ENCODE measurements at places on chromosomes 4 and X.

GRCh38 chr4:111228874-111229273 lies 606.0 kb upstream of the PITX2 start:
- DNase-seq = no peak

DNA sequence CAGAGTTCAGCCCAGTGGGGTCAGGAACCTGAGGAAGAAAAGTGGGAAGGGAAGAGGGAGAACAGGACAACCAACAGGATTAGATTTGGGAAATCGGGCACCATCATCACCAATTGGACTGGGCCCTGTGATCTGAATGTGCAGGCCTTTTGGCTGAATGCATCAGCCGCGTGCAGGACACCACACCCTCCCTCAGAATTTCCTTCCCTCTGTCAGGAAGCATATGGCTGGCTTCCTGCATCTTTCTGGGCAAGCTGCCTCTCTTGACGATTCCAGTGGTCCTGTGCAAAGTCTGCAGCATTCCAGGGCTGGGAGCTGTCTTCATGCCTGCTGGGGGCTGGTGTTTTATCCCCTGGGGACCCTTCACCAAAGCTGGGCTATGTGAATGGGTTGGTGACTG lies 16.4 kb downstream of the MAGEA4 start:
- DNase-seq = no peak

GRCh38 chr4:123877551-123877950 lies 481.0 kb downstream of the SPRY1 start:
- DNase-seq = no peak

GRCh38 chr4:58274553-58274952 lies 1164.4 kb upstream of the IGFBP7 start:
- DNase-seq = no peak

GRCh38 chr4:174216799-174217272 lies 66.6 kb downstream of the FBXO8 start:
- DNase-seq = no peak

DNA sequence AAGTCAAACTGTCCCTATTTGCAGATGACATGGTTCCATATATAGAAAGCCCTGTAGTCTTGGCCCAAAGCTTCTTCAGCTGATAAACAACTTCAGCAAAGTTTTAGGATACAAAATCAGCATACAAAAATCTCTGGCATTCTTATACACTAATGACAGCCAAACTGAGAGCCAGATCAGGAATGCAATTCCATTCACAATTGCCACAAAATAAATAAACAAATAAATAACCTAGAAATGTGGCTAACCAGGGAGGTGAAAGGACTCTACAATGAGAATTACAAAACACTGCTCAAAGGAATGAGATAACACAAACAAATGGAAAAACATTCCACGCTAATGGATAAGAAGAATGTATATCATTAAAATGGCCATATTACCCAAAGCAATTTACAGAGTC lies 52.9 kb upstream of the CXCL8 start:
- DNase-seq = no peak

DNA sequence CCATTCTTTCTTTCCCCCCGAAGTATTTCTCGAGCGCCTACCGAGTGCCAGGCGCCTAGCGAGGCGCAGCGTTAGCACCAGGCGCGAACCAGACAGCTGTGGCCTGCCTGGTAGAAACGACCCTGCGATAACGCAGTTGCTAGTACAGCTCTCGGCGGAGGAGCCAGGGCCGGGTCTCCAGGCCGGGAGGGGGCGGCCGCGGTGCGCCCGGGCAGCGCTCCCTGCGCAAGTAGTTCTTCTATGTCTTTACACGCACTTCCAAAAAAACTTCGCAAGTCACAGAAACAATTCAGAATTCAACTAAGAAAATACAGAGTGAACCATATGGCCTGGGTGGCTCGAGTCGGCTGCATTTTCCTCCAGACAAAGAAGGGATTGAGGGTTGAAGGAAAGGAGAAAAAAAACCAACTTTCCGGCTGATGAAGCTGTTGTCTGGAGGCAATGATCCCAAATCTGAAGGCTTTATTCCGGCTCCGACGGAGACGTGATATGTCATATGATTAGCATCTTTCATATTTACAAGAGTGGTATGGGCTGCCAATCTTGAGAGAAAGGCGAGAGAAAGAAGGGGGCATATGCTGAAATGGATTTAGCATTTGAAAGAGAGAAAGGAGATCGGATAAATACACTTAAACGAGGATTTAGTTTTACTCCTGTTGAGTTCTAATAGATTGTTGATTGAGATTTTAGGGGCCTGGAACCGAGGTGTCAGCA lies 7.2 kb upstream of the NEUROG2 start:
- no peak for DNase-seq

GRCh38 chr4:20983763-20984575 lies 283.7 kb downstream of the PACRGL start:
- DNase-seq = no peak

GRCh38 chrX:132618810-132619209 lies 130.0 kb upstream of the MBNL3 start:
- no peak for DNase-seq

- no peak for DNase-seq
Measured at GRCh38 chr4:10164877-10165283, 48.3 kb upstream of the WDR1 start.

GRCh38 chr4:53717064-53717549 lies 125.8 kb upstream of the LNX1 start:
- no peak for DNase-seq

DNA sequence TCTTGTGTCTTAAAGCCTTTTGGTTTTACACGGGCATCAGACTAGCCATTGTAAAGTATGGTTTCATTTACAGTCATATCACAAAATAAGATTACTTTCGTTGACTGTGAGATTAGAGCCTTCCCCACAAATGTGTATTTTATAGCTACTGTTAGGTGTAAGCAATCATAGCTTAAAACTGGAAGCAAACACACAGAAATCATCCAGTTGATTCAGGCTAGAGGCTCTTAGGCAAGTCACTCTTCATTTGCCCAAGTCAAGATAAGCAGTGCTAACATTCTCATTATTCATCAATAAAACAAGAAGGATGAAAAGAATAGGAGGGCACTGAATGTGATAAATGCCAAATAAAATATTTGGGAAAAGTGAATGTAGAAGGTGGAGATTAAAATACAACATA lies 448.7 kb upstream of the FAM241A start:
- no peak for DNase-seq

Measured in T-helper 22 cell (primary cell).